ENCODE measurements at places on chromosomes 5 and 9.

GRCh38 chr5:157354800-157355199, 88.9 kb downstream of the CYFIP2 start:
- DNase-seq = peak; percentile 27
- no peaks in the 10 kb centered on the region for H3K4me1 ChIP-seq
- no peak overlapping the region for H3K4me3 ChIP-seq
- no peak overlapping the region for H3K27ac ChIP-seq
- no peaks in the 10 kb centered on the region for H3K27me3 ChIP-seq

- no peak overlapping the region for H3K27ac ChIP-seq
- DNase-seq = no peak
- no peaks in the 10 kb centered on the region for H3K36me3 ChIP-seq
Observed at GRCh38 chr5:59362438-59362837, 531.1 kb downstream of the PDE4D start.

- H3K27me3 ChIP-seq = no peaks in the 10 kb centered on the region
- no peak for DNase-seq
- no peak overlapping the region for H3K27ac ChIP-seq
- no peak overlapping the region for H3K4me3 ChIP-seq
- H3K36me3 ChIP-seq = no peaks in the 10 kb centered on the region
Observed at GRCh38 chr5:89297066-89297465, 414.1 kb upstream of the MEF2C start.

GRCh38 chr9:138045541-138046490, 168.2 kb downstream of the CACNA1B start:
- DNase-seq = no peak
- no peak overlapping the region for H3K4me3 ChIP-seq
- H3K4me1 ChIP-seq = peaks cover 18% of the 10 kb centered on the region
- H3K36me3 ChIP-seq = peaks cover 8% of the 10 kb centered on the region

DNA sequence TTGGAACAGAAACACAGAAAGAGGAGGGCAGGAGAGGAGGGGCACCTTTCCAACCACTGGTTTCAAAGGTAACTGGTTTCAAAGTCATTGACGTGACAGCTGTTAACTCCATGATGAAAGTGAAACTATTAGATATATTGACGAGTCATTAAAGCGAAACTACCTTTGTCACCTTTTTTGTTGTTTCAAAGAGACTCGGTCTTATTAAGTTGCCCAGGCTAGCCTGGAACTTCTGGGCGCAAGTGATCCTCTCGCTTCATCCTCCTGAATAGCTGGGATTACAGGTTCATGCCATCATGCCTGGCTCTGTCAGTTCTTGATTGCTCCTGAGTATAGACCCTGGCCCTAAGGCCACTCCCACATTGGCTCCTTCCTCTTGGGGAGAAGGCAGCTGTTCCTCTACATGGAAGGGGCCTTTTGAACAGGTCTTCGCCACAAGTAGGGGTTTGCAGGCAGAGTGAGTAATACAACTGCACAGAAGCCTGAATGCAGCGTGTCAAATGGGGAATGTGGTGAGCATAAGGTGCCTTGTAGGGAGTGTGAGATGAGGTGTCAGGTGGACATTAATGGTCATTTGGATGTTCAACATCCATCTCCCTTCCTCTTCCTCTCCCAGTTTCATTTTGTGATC, 3.4 kb upstream of the F12 start:
- no peak overlapping the region for H3K27ac ChIP-seq
- no peak overlapping the region for H3K4me3 ChIP-seq
- H3K27me3 ChIP-seq = peaks cover 4% of the 10 kb centered on the region
- H3K4me1 ChIP-seq = peaks cover 12% of the 10 kb centered on the region
- DNase-seq = no peak
- H3K36me3 ChIP-seq = no peaks in the 10 kb centered on the region

DNA sequence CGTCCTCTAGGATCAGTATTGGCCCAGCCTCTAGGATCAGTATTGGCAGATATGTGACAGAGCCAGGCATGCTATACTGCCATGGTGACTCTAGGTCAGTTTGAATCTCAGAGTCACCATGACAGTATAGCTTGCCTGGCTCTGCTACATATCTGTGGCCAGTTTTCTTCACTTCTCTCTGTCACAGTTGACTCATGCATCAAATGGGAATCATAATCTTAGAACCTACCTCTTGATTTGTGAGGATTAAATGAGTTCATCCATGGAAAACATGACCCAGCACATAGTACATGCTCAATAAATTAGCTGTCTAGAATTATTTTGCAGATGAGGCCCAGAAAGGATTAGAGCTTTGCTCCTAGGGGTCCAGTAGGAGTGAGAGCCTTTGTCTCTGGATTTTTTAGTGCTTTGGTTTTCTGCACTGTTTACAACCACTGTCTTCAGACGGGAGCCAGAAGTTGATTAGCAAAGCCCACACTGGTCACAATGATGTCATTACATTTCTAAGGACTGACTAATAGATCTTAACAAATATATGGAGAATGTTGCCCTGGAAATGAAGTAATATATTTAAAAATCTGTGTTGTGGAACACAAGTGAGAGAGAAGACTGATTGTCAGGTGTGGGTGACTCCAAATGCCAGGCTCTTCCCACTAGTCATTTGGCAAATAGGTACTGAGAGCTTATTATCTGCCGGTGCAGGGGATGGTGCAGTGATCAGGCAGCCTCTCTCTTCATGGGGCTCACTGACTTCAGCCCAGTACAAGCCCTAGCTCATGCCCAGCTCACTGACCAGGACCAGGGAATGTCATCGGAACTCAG, 76.0 kb downstream of the COL15A1 start:
- DNase-seq = no peak
- peaks cover 8% of the 10 kb centered on the region for H3K27me3 ChIP-seq
- H3K4me1 ChIP-seq = no peaks in the 10 kb centered on the region
- H3K27ac ChIP-seq = no peak overlapping the region

GRCh38 chr9:87557996-87558395, 60.3 kb downstream of the DAPK1 start:
- H3K4me3 ChIP-seq = no peak overlapping the region
- no peaks in the 10 kb centered on the region for H3K36me3 ChIP-seq
- DNase-seq = no peak
- H3K27me3 ChIP-seq = peaks cover 2% of the 10 kb centered on the region

DNA sequence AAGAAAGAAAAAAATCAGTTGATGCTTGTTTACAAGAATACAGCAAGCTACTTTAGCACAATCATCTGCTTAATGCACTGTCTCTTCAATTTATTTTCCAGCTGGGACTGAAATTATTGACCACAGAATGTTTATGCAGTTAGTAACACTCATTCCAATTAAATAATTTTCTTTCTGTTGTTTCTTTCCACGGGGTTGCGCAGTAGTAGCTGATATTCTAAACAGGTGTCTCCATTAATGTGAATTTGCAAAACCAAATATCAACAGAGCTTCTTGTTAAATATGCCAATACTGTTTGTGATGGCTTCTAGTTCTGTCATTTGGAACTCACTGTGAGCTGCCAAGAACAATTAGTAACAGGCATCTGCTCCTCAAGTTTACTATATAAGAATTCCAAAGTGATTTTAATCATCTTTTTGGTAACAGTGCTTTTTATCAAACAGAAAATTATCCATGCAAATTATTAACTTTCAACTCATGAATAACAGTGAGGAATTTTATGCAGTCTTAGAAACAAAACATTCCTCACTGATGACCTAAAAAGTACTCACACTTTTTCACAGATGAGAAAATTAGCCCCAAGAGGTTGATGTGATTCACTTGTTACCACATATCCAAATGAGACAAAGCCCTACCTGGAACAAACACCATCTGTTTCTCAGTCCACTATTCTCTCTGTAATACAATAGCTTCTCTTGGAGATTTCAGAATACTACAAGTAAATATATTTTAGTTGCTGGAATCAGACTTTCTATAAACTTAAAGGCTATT, 567.6 kb upstream of the RGMB start:
- no peaks in the 10 kb centered on the region for H3K27me3 ChIP-seq
- no peaks in the 10 kb centered on the region for H3K4me1 ChIP-seq

- no peak overlapping the region for H3K27ac ChIP-seq
- no peak overlapping the region for H3K4me3 ChIP-seq
- H3K4me1 ChIP-seq = peaks cover 4% of the 10 kb centered on the region
- peaks cover 4% of the 10 kb centered on the region for H3K27me3 ChIP-seq
Observed at GRCh38 chr5:93956006-93956405, 214.6 kb upstream of the POU5F2 start.

All from endothelial cell (in vitro differentiated cells).